CD4-positive, alpha-beta T cell treated with Interferon alpha-2 for 1 hour (primary cell): ENCODE measurements at places on chromosomes 1 and 21.

DNA sequence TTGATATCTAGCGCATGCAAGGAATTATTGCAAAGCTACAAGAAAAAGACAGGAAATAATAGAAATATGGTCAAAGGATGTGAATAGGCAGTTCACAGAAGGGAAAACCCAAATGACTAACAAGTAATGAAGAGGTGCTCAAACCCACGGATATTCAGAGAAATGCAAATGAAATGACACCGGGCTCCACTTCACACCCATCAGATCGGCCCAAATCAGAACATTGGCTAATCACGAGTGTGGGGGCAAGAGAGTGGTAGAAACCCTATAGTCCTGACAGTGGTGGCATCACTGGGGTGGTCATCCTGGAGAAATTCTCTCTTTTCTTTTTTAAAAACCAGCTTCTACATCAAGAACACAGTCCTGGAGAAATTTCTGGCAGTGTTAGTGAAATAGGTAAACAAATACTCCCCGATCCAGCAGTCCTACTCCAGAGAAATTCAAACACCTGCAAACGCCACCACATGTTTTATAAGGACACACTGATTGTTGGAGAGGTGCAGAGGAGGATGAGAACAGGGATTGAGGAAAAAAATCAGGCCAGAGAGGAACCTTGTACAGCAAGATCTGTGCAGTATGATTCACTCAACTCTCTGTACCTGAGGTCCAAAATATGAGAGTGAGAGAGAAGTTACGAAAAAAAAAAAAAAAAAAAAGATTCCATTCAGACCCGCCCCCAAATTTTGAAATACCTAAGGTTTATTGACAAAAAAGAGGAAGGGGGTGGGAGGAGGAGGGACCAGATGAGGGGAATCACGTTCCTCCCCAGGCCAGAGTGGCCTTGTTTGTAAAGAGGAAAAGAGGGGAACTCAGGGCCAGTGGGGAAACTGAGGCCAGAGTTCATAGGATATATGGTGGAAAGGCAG, 9.2 kb upstream of the TNFRSF1B start:
- DNase-seq: peak; percentile 78

- no peak for DNase-seq
Observed at GRCh38 chr1:42046761-42047507, 106.3 kb upstream of the GUCA2B start.

DNA sequence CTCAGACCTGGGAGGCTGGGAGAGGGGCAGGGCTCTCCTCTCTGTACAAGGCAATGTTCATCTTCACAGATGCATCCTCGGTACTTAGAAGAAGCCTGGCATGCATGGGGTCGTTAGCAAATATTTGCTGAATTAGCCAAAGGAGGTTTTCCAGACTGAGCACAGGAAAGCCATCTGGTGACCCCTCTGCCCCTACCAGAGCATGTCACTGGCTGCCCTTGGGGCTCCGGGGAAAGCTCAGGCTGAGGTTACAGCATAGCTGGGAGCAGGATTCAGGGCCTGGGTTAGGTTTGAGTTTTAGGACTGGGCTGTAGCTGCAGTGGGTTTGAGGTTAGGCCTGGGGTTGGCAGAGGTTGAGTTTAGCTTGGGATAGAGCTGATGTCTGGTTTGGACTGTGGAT, 43.4 kb upstream of the ZBTB40 start:
- no peak for DNase-seq

GRCh38 chr21:29656504-29657239, 283.1 kb downstream of the GRIK1 start:
- DNase-seq: peak; percentile 3

GRCh38 chr1:26295194-26296138, 11.0 kb downstream of the UBXN11 start:
- DNase-seq: no peak

DNA sequence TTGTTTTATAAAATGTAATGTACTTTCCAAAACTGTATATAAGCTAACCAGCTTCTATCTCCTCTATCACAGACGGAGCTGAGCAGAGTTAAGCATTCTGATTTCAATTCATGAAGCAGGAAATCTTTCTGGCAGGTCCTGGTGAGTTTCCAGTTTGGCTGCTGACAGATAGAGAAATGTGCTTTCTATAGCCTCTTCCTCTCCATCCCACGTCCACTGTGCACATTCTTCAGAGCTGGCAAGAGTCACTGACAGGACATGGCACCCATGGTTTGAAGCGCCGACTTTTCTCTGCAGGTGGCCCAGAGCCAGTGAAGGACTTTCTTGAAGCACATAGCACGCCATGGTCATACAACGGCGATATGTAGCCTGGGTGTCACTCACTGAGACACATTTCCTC, 52.3 kb upstream of the POU2F1 start:
- no peak for DNase-seq

DNA sequence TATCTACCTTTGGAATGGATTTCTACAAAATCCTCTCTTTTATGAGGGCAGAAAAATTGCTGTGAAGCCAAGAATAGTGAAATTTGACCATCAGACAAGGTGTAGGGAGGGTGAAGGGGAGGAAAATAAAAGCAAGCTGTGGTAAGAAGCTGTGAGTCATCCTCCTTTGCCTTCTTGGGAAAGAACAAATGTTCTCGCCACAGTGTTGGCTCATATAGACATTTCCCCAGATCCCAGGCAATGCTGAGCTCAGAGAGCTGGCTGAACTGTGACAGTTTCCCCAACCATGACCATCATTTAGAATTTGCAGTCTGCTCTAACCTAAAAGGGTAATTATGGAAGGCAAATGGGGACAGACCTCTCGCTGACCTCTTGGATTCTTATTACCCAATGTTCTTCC, 235.4 kb downstream of the PBX1 start:
- no peak for DNase-seq

- DNase-seq: peak; percentile 53
Observed at GRCh38 chr1:234676103-234676594, 66.2 kb upstream of the IRF2BP2 start.
